ENCODE measurements at places on chromosomes 16 and 17.
A peak's percentile ranks its signal among the peaks of the same experiment; 100 is the strongest.

GRCh38 chr16:945271-946047 is 25.3 kb downstream of the LMF1 start:
- DNase-seq, result no peak

GRCh38 chr16:48628359-48628985 is 18.5 kb upstream of the N4BP1 start:
- no peak for DNase-seq

GRCh38 chr16:84370723-84371552 is 2.6 kb downstream of the ATP2C2 start:
- DNase-seq, result no peak

GRCh38 chr17:41211845-41212466 is 14.5 kb upstream of the KRTAP9-2 start:
- peak; percentile 69 for DNase-seq

DNA sequence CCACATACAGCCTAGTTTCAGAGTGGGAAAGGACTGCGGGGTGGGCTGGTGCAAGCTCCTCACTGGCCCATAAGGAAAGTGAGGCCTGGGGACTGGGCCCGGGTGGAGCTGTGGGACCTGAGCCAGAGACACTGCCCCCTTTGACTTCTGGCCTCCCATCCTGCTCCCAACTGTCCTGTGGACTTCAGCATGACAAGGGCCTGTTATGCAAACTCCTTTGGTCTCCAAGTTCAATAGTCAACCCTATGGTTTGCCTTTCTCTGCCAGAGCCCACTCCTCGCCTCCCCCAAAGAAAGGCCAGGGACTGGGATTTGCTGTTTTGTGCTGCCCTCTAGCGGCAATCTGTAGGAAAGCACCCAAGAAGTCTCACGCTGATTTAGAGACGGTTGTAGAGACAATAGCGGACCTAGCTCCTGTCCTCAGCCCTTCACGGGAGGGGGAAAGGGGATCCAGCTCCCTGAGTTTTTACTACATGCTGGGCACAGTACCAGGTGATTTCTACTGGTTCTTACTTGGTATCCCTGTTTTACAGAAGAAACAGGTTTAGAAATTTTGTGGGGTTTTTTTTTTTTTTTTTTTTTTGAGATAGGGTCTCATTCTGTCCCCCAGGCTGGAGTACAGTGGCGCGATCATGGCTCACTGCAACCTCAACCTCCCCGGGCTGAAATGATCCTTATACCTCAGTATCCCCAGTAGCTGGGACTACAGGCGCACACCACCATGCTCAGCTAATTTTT is 1.2 kb upstream of the TLCD3B start:
- DNase-seq, result peak; percentile 75

DNA sequence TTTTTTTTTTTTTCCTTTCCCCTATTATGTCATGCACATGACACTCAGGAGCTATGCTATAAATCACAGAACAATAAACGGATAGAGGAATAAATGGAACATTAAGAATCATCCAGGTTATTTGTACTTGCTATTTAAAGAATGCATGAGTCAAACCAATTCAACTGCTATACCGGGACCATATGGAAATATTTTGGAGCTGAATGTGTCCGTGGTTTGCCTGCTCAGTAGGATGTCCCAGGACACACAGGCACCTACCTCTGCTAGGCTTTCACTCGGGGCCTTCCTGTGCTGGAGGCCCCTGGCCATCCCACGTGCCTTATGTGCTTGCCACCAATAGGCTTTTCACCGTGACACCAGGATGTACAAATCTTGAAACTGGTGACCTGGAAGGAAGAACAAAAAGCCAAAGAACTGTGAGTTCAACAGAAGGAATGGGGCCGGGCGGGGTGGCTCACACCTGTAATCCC is 15.3 kb upstream of the SEC14L1 start:
- DNase-seq, result peak; percentile 29

- no peak for DNase-seq
Measured at GRCh38 chr16:23080329-23080728, 68.9 kb downstream of the USP31 start.

DNA sequence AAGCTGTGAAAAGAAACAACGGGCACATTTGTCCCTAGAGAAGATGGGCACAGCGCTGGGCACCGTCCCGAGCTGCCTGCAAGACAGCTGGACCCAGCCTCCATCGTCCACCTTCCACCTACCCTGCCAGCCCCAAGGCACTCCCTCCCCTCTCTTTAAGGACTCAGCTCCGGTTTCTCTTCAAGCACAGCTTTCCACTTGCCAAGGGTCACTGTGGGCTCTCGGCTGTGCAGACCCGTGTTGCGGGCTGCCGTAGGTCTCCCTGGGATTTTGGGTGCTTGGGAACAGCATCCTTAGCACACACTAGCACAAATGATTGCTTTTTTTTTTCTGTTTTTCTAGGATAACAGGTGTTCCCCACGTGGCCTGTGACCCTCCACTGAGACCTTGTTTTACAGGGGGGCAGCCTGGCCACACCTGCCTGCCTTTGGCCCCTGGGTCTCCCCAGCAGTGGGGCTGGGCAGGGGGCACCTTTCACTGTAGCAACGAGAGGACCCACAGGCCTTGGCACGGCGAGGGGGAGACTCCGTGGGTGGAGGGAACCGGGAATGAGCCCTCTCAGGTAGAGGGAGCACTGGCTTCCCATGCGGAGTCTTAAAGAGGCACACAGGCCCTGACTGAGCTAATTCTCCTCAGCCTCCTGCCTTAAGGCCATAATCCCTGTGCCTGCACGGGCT is 1.4 kb downstream of the CHMP6 start:
- no peak for DNase-seq

- no peak for DNase-seq
Measured at GRCh38 chr16:71542377-71542776, 16.2 kb downstream of the CHST4 start.

DNA sequence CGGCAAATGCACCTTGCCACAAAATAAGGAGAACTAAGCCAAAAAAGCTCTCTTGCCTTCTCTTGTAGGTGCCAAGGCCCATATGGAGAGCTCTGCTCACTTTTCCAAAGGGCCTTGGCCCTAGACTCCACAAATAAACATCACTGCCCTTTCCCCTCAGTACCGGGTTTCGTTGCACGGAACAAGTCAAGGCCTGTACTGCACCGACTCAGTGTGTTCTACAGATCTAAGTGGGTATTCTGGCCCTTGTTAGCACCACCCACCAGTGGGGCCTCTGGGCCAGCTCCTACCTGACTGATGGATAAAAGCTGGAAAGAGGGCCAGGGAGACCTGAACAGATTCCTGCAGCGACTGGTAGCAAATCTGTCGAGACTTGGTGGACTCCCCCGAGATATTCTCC is 43.7 kb upstream of the GSG1L start:
- no peak for DNase-seq

GRCh38 chr17:74484066-74484465 is 17.6 kb downstream of the CD300A start:
- no peak for DNase-seq

DNA sequence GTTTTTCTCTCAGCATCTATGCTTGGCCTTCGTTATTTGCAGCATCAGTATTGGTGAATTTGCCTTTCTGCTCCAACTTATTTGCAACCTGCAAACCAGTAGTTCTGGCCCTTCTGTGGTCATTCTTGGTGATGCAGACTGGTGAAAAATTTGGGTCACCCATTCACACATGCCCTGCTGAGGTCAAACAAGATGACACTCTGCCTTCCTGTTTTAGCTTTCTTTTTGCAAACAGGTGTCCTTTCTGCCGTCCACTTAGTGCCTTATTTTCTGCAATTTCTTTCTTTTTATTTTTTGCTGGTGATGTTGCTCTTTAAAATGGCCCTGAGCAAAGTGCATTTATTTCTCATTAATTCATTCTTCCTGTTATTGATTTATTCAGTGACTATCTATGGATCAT is 31.3 kb downstream of the PLCG2 start:
- DNase-seq, result no peak

GRCh38 chr17:58088624-58089023 is 5.4 kb downstream of the DYNLL2 start:
- DNase-seq, result no peak

- peak; percentile 0 for DNase-seq
Measured at GRCh38 chr16:73890186-73891128, 406.2 kb upstream of the PSMD7 start.

DNA sequence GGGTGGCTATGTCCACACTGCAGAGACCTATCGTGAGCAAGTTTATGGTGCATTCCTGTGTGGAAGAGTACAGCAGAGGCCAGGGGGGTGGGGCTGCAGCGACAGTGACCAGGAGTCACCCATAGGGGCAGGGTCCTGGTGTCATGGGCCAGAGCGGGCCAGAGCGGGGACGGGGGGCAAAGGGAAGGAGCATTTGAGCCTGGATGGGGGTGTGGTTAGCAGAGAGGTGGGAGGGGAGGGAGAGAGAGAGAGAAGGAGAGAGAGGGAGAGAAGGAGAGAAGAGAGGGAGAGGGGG is 17.8 kb downstream of the JPH3 start:
- DNase-seq, result no peak

Measured in NCI-H2081 (cell line).